ENCODE measurements at places on chromosomes 4 and X.

GRCh38 chr4:128424527-128425497, 137.2 kb upstream of the PGRMC2 start:
- DNase-seq, result no peak

GRCh38 chr4:23957465-23957864, 67.6 kb upstream of the PPARGC1A start:
- no peak for DNase-seq

GRCh38 chrX:131918839-131919238, 104.3 kb upstream of the STK26 start:
- DNase-seq, result no peak

DNA sequence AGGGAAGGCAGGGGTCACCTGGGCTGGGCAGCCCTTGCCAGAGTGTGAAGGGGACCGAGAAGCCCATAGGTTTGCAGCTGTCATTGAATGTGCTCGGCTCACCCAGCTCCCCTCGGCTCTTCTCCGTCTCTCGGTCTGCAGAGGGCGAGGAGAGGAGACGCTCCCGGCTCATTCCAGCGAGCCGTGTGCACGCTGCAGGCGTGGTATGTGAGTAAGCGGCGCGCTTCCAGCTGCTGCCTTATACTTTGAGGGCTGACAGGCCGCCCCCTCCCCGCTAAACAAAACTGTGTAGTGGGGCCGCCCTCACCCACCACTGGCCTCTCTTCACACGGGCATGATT, 23.0 kb upstream of the BCORL1 start:
- DNase-seq, result no peak

- peak; percentile 60 for DNase-seq
Observed at GRCh38 chr4:109816082-109816442, 500 bp downstream of the GAR1 start.

- peak; percentile 49 for DNase-seq
Observed at GRCh38 chr4:148444296-148445070, 2.3 kb upstream of the NR3C2 start.

GRCh38 chr4:139191373-139191772, 14.4 kb upstream of the ELF2 start:
- DNase-seq, result no peak

GRCh38 chr4:163591614-163592020, 97.1 kb downstream of the TMA16 start:
- no peak for DNase-seq
